ENCODE measurements at places on chromosomes 5 and 9. TPM values are rescaled to one million over a fixed set of nuclear protein-coding genes. Genes with fewer than 3 reads are reported as not detected.

The GCNT4 gene
- total RNA-seq = under 0.01 TPM

The CTXN3 gene
- total RNA-seq = not detected

DNA sequence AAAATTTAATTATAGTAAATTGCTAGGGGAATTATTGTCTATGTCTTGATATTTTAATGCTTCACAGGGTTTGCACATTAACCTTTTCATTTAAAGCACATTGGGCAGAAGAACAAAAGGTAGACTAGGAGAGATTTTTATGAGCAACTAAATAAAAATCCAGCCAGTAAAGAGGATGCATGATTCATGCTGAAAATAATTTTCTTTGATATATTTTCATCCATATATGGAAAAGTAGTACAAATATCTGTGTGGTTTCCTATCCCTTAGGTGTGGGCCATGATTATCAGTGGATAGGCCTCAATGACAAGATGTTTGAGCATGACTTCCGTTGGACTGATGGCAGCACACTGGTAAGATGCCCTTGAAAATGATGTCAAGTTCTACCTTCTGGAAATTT, 83.1 kb downstream of the VCAN start:
- peak; percentile 54 for DNase-seq
- H3K4me3 ChIP-seq = no peak overlapping the region
- H3K4me1 ChIP-seq = peaks cover 20% of the 10 kb centered on the region
- H3K36me3 ChIP-seq = no peaks in the 10 kb centered on the region
- no peak overlapping the region for H3K27ac ChIP-seq
- no peaks in the 10 kb centered on the region for H3K27me3 ChIP-seq

DNA sequence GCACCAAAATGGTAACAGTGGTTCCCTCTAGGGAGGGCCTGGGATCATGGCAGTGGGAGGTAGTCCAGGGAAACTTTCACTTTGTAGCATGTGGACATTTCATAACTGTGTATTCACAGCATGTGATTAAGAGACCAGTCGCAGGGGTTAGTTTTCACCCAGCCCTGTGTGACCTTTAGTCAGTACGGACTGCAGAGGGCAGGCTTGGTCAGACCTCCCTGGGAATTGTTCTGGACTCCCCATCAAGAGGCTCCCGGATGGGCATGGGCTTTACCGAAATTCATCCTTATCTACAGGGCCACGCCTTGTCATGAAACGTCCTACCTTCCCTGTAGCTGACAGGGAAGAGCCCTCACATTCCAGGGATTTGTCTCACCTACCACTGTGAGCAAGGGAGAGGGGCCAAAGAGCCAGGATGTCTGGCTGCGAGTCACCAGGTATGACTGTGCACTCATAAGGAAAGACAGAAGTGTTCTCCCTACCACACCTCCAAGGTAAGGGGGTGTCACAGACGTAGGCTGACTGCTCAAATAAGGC, 19.9 kb downstream of the GPX3 start:
- no peak overlapping the region for H3K4me3 ChIP-seq
- H3K27ac ChIP-seq = peak overlapping the region; percentile 78
- DNase-seq = peak; percentile 90
- H3K4me1 ChIP-seq = peaks cover 42% of the 10 kb centered on the region

The GDF9 gene
- not detected for total RNA-seq

All from PC-3 (cell line).